Endothelial cell (in vitro differentiated cells): ENCODE measurements at places on chromosomes 13 and 19. TPM values are rescaled to one million over a fixed set of nuclear protein-coding genes. Genes with fewer than 3 reads are reported as not detected.

DNA sequence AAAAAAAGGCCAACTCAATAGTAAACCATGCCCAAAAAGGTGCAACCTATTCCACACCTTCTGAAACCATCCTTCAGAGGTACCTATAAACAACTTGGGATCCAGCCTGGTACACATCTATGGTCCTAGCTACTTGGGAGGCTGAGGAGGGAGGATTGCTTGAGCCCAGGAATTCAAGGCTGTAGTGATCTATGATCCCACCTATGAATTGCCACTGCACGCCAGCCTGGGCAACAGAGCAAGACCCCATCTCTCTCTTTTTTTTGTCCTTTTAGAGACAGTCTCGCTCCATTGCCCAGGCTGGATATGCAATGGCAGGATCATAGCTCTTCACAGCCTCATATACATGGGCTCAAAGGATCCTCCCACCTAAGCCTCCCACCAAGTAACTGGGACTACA, 26.0 kb downstream of the ZSWIM4 start:
- DNase-seq = no peak

DNA sequence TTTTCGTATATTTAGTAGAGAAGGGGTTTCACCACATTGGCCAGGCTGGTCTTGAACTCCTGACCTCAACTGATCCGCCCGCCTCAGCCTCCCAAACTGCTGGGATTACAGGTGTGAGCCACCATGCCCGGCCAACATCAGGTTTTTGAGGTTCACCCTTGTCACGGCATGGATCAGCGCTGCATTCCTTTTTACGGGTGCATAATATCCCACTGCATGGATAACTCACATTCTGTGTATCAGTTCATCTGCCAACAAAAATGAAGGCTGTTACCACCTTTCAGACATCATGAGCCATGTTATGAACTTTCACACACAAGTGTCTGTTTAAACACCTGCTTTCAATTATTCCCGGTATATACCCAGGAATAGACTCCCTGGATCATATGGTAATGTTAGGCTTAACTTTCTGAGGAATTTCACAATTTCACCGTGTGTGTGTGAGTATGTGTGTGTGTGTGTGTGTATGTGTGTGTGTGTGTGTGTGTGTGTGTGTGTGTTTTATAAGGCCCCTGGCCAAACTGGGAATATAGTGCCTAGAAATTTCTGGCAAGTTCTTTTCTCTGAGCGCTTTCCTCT, 52.2 kb downstream of the AP1M1 start:
- no peak for DNase-seq

C1QTNF9B gene
- total RNA-seq = not detected

DNA sequence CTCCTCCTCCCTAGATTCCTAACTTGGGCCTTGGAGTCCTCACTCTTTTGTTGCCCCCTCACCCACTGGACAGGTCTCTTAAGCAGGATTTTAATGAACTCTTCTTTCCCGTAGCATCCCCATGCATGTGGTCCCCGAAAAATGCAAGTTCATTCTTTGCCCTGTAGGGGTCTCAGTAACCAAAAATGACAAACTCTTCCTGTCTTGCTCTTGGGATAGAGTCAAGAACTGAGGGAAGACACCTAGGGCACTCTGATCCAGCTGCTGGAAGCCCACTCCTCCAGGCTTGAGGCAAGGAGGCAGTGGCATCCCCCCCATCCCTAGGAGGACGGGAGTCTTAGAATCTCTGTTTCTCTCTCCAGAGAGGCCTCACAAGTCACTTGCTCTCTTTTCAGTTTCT, 987.0 kb downstream of the DIAPH3 start:
- no peak for DNase-seq

ONECUT3 gene
- not detected for total RNA-seq

- DNase-seq = no peak
Measured at GRCh38 chr13:20401531-20401930, 124.1 kb downstream of the CRYL1 start.

NEK3 gene
- 82.4 TPM for total RNA-seq
